Stimulated activated CD8-positive, alpha-beta memory T cell treated with anti-CD3 and anti-CD28 coated beads, Interleukin-4, amount 100 ng/mL, for 4 hours (primary cell): ENCODE measurements at places on chromosomes 16 and 17.

DNA sequence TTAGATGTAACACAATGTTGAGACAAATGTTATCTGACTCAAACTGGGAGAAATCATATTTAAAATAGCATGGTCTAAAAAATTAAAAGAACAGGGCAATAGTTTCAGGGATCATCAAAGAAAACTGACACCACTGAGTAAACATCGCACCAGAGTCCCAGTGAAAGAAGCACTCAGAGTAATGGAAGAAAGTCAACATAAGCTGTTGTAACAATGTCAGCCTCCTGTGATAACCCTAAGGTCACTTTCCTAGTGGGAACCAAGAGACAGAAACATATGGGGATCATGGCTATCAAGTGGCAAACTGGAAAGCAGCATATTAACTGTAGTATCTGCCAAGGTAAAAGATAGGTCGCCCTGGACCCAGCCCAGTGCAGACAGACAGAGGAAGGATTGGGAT is 160.8 kb downstream of the CA10 start:
- no peak for DNase-seq

DNA sequence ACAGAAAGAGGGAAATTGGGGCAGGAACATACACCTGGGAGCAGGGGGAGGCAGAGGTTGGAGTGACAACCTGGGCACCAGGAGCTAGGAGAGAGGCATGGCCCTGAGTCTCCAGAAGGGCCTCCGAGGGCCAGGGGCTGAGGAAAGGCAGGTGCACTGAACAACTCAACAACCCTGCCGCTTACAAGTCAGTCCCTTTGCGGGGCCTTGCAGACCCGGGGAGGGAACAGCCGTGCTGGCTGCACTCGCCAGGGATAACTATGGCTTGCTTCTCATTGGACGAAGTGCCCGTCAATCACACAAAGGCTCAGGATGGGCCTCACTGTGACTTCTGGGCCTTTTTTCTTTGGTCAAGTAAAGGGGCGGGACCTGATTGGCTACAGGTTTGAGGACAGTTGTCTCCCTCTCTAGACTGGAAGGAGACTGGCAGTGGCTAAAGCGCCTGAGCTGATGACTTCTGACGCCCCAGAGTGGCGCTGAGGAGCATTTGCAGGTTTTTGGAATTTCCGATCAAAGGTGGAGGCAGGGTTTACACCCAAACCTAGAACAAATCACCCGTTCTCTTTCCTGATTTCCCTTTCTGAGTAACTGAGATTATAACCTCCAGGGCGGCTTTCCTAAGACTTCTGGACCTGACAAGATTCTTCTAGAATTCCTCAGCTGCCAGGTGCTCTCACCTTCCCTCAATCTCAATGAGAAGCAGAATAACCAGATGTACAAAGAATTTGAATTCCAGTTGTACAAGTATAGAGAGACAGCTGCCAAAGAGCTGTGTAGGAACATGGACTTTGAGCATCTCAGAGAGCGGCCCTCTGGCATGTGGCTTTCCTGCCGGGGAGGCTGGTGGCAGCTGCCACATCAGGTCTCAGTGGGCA is 27.6 kb upstream of the ST6GALNAC2 start:
- DNase-seq, result no peak

- DNase-seq, result no peak
Observed at GRCh38 chr17:58120195-58120822, 27.9 kb upstream of the OR4D1 start.

DNA sequence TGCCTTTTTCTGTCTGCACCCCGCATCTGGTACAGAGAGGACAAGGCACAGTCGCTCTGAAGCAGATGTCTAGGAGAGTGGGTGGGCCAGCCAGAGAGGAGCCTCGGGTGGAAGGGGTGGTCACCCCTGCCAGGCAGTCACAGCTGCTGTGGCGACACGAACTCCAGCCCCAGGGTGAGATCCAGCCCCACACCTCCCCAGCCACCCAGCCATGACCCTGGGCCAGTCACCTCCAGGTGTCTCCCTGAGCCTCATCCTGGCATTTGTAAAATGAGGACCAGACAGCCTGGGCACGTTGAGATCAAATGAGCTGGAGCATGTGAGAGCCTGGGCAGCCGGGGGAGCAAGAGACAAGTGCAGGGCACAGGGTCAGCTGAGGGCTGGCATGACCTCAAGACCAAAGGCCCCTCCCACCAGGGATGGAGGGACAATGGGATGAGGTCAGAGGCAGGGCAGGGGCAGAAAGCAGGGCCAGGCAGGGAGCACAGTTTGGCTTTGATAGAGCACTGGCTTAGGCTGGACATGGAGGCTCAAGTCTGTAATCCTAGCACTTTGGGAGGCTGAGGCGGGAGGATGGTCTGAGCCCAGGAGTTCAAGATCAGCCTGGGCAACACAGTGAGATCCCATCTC is 7.7 kb downstream of the ADAM11 start:
- DNase-seq, result no peak

GRCh38 chr16:82783933-82784572 is 157.3 kb downstream of the CDH13 start:
- DNase-seq, result no peak

DNA sequence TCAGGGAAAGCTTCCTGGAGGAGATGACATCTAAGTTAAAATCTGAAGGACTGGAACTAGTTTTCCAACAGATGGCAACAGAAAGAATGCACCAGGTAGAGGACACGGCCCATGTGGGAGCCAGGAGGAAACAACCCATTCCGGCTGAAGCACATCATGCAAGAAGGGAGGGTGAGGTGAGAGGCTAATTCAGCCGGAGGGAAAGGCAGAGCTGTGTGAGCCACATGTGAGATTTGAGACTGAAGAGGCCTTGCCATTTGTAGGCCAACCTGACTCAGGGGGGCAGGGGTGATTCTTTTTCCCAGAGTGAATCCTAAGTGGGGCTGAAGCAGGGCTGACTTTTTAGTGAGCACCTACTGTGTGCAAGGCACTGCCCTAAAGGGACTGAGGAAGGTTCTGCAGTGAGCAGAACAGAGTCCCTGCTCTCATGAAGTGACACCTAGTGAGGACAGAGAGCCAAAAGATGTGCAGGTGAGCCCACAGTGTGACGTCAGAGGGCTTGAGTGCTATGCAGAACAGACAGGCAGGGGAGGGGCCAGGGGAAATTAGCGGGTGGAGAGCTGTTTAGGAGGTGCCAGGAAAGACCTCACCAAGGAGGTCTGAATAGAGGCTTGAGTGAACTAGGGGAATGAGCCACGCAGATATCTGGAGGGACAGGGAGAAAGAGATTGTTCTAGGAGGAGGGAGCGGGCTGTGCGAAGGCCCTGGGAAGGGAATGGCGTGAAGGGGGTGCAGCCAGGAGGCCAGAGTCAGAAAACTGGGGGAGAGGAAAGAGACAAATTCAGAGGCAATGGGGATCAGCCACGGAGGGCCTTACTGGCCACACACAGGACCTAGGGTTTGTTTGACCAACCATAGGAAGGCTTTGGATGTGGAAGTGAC is 19.8 kb upstream of the IL21R start:
- no peak for DNase-seq

GRCh38 chr17:59427425-59427921 is 96.0 kb downstream of the YPEL2 start:
- DNase-seq, result no peak

GRCh38 chr17:41012326-41013120 is 3.6 kb upstream of the KRTAP3-1 start:
- DNase-seq, result no peak

GRCh38 chr17:35314415-35315216 is 58.8 kb downstream of the SLFN11 start:
- no peak for DNase-seq

- no peak for DNase-seq
Observed at GRCh38 chr17:81524039-81524864, 3.9 kb upstream of the FSCN2 start.

GRCh38 chr17:38460082-38460715 is 31.9 kb downstream of the ARHGAP23 start:
- DNase-seq, result no peak

GRCh38 chr16:12637002-12637401 is 166.7 kb downstream of the CPPED1 start:
- no peak for DNase-seq

- DNase-seq, result no peak
Observed at GRCh38 chr16:3879258-3879886, 1.1 kb downstream of the CREBBP start.

DNA sequence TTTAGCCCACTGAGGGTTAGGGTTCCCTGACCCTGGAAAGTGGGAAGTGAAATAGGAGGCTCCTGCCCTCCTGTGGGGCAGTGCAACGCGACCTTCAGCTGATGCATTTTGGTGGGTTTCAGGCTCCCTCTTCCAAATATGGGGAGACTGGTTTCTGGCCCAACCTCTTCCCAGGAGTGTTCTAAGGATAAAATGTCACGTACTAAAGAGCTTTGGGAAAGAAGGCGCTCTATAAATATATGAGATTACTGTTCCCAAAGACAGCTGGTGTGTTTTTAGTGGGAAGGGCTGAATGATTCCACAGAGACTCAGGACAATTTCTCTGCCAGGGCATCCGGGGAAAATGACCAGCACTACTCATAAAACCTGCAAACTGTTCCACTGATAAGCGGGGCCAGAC is 9.8 kb downstream of the SLC35B1 start:
- DNase-seq, result no peak

DNA sequence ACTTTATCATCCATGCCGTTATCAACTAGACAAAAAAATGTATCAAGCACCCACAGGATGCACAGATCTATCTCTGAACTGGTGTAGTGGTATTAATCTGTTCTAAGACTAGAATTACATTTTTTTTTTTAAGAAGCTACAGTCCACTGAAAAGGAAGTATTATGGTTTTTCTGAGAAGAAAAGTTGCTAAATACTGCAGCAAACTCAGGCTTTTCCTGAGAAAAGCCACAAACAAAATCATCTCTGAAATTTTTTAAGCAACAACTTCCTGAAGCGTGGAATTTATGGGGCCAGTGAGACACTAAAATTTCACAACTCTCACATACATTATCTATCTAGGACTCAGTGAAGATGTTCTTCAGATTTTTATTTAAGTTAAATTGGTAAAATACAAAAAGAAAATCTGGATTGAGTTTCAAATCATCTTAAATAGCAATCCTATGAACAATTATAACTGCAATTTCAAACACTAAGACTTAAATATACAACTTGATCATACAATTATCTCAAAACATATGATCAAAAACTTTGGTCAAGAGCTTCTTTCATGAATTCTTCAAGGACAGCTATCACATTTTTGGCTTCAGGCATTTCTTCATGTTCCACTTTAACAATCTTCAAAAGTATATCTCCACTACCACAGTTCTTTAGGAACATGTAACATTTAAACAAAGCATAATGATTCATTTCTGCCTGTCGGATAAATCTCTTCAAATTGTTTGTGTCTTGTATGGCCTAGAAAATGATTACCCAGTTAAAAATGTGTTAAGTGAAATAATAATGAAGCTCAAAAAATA is 10.5 kb downstream of the C17orf75 start:
- no peak for DNase-seq

DNA sequence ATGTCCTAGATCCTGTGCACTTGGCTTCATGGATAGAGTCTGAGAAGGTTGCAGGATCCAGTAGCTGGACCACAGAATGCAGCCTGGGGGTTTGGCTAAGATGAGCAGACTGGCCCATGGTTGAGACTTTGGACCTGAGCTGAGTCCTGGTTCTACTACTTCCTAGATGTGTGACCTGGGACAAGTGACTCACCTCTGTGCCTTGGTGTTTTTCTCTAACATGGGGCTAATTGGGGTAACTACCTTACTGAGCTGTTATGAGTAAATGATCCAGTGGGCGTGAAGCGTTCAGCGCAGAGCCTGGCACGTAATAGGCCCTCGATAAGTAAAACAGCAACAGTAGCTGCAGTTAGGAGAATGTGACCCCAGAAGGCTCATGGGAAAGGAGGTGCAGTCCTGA is 38.8 kb downstream of the SNX20 start:
- DNase-seq, result no peak

GRCh38 chr17:30372755-30373154 is 6.0 kb upstream of the CPD start:
- no peak for DNase-seq

GRCh38 chr17:66531851-66532295 is 229.5 kb downstream of the PRKCA start:
- no peak for DNase-seq

DNA sequence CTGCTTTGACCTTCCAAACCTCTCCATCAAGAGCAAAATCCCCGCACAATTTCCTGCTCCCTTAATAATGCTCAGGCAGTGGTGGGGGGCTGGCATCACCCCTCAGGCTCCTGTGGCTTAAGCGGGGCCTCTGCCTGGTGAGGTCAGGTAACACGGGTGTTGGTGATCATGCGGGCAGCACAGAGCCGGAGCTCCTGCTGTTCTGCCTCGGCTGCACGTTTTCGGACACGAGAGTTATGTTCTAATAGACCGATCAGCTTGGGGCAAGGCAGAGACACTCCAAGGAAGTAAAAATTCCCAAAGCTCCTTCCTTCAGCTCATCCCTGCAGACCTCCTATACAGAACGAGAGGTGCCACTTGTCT is 6.0 kb downstream of the NARF start:
- no peak for DNase-seq
